Pancreas (tissue), 10 donors: ENCODE measurements at places on chromosomes 16 and 17. TPM values are rescaled to one million over a fixed set of nuclear protein-coding genes. Genes with fewer than 3 reads are reported as not detected.

The KRT36 gene
- polyA plus RNA-seq = not detected

The HOXB1 gene
- polyA plus RNA-seq = not detected

The IGFBP4 gene
- 58.7 TPM for polyA plus RNA-seq

The ITGA3 gene
- 35.2 TPM for polyA plus RNA-seq

The ADAP2 gene
- polyA plus RNA-seq = 2.7 TPM

The HSD3B7 gene
- polyA plus RNA-seq = 28.4 TPM

The RBFOX1 gene
- polyA plus RNA-seq = 0.12 TPM

The CHST5 gene
- polyA plus RNA-seq = 0.15 TPM

The COL1A1 gene
- polyA plus RNA-seq = 10.4 TPM

The ERI2 gene
- 8.7 TPM for polyA plus RNA-seq
